Cardiac septum (tissue), 1 donor: ENCODE measurements at places on chromosomes 2 and 18.

DNA sequence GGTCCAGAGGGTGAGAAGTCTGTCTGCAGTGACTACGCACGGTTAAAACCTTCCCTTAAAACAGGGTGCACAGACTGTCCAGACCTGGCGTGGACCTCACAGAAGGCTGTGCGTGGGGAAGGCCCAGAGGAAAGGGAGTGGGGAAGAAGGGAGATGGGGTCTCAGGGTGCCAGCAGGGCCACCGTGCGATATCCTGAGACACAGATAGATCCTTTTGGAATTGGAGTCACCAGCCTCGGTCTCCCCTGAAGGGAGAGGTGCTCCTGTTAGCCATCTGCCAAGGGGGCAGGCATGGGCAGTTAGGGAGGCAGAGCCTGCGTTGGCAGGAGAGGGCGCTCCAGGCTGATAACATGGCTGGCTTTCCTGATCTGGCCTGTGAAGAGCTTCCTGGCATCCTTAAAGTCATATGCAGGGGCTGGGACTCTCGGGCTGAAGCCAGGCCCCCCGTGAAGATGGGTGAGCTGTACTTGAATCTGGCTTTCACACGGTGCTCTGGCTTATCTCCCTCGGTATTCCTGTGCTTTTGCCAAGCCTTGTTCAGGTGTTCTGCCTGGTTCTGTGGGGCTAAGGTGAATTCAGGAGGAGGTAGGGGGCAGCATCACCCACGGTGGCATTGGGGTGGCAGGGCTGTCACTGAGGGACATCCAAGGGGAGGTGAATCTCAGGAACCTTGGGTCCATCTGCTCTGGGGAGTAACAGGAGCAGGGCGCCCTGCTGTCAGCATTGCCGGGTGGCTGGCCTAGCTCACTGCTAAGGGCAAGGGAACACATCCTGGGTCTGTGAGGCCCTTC is 107.2 kb upstream of the SMAD2 start:
- peak; percentile 76 for DNase-seq

- DNase-seq, result no peak
Observed at GRCh38 chr2:189900726-189901125, 116.5 kb downstream of the PMS1 start.

DNA sequence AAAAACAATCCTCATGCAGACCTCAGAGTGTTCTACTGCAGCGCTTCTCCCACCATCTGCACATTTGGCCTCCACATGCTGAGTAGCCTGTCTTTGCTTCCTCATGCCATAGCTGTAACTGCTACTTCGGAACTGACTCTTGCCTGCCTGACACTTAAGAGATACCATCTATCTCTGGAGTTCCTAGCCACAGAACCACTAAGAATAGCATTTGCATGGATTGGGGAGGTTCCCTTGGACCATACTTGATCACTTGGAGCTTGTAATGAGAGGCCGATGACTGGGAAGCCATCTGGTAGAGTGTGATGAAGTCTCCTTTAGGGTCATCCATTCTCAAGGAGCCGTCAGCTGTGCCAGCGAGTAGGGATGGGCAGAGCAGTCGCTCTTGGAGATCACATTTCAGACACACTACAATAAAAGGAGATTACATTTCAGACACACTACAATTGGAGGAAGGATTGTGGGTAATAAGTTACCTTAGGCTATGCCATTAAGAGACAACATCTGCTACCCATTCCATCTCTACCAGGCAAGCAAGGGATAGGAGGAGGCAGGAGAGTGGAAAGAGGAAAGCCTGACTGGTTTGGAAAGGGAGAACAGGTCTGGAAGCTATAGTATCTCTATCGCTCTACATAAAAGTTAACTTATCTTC is 21.8 kb downstream of the DOK1 start:
- no peak for DNase-seq

- no peak for DNase-seq
Observed at GRCh38 chr2:113233593-113234550, 44.8 kb downstream of the PAX8 start.

DNA sequence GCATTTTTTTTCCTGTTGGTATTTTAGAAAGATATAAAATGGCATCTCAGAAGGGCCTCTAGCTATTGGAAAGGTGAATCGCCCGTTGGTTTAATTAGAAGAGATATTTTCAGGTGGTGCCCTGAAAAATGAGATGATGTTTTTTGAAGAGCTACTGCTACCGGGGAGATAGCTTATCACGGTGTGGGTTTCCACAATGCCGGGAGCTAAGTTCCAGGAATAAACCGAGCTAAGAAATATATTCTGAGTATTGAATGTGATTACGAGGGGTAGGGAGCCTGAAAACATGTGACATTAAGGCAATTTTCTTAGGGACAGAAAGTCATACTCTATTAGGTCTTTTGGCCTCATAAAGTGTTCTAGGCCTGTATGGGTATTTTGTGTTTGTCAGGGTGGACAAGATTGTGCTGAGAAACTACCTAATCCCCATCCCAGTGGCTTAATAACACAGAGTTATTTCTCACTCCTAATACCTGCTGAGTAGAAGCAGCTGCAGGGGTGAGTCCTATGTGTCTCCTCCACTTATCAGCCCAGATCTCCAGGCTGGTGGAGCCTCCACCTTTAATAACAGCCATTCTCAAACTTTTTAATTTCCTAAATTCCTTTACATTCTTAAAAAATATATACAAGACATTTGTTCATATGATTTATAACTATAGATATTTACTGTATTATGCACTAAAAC is 150.2 kb downstream of the LRRTM1 start:
- no peak for DNase-seq

DNA sequence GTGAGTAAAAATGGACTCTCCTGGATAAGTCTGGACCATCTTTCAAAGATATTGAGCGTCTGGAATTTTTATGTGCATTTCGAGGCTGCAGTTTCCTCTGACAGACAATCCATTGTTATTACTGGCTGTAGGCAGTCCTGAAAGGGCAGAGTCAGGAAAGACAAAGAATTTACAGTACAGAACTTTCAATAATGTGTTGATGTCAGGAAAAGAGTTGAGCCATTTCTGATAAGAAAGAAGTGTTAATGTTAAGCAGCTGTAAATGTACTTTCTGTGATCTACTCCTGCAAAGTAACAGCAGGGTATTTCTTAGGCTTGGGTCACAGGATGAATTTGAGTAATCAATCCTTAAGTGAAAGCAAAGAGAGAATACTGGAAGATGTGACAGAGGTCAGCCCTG is 29.8 kb downstream of the TSPYL6 start:
- DNase-seq, result no peak

DNA sequence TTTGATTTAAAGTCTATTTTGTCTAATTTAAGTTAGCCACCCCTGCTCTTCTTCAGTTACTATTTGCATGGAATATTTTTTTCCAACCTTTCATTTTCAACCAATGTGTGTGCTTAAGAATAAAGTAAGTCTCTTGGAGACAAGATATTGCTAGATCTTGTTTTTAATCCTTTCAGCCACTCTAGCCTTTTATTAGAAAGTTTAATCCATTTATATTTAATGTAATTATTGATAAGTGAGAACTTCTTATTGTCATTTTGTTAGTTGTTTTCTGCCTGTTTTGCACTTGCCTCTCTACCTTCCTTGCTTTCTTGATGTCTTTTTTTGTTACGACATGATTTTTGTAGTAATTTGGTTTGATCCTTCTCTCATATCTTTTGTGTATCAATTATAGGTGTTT is 46.4 kb downstream of the CCDC148 start:
- no peak for DNase-seq

DNA sequence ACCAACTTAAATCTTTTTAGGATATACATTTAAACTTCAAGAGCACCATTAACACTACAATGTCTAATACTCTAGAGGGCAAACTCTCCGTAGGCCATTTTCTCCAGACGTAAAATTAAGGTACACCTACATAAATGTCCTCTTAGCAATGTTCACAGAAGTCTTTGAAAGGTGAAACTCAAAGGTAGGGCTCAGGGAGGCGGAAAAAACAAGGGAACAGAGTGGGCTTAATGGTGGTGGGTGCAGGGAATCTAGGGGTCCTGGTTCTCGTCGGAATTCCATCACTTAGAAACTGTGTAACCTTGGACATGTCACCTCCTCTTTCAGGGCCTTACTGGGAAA is 668 bp downstream of the NFU1 start:
- no peak for DNase-seq

- no peak for DNase-seq
Observed at GRCh38 chr2:26911911-26912861, 58.3 kb upstream of the MAPRE3 start.

DNA sequence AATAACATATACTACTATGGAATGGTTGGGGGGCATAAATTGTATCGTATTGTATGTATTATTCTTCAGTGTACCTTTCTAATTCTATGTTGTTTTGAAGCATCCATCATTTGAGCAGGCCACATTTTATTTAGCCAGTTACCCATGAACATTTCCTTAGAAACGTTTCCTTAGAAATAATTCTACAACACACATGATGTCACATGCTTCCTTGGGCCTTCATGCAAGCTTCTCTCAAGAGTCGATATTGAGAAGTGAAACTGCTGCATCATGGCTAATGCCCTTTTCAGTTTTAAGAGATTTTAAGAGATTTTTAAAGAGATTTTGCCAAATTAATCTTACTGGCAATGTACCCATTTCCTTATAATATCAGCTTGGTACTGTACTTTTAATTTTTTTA is 63.9 kb downstream of the ALPK2 start:
- no peak for DNase-seq

DNA sequence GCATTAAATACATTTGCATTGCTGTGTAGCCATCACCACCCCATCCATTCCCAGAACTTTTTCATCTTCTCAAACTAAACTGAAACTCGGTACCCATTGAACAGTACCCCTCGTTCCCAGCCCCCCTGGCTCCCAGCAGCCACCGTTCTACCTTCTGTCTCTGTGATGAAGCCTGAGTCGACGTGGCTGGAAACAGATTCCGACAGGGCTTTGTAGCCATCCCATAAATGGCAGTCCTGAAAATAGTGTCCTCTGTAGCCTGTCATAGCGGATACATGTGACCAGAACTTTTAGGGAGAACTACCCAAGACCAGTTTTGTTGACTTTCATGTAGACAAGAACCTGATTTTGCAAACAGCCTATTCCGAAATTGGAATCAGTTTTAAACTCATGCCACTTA is 59.1 kb downstream of the TSHZ1 start:
- no peak for DNase-seq

DNA sequence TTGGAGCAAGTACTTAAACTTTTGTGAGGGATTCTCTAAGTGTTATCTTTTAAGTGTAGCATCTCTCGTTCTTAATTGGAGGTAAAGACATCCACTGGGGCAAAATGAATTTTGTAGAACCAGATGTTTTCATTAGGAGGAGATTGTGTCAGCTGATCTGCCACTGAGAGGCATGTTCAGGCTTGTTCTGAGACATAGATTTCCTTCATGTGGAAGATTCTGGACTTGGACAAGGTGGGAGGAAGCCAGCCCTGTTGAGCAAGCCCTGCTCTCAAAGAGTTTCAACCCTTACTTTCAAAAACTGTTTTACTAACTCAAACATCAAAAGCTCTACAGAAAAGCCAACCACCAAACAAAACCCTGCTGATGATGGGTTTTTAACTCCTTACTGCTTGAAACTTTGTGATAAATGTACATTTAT is 6.5 kb downstream of the MAP4K4 start:
- DNase-seq, result no peak

- no peak for DNase-seq
Observed at GRCh38 chr2:227828477-227828912, 14.9 kb downstream of the CCL20 start.

GRCh38 chr2:217102956-217103355 is 243.1 kb upstream of the TNP1 start:
- DNase-seq, result no peak

DNA sequence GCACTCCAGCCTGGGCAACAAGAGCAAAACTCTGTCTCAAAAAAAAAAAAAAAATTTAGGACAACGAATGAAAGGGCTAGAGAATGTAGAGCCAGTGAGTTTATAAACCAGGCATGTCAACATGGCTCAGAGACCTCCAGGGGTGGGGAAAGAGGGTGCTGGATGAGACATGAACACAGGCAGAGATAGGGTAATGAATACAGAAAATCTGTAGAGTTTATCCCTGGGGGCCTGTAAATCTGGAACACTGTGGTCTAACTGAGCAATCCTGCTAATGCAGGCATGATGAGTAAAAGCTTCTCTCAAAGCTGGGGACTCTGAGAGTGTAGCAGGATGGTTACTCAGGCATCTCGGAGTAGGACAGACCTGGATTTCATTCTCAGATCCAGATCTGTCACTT is 59.2 kb upstream of the IGFBP2 start:
- DNase-seq, result no peak

DNA sequence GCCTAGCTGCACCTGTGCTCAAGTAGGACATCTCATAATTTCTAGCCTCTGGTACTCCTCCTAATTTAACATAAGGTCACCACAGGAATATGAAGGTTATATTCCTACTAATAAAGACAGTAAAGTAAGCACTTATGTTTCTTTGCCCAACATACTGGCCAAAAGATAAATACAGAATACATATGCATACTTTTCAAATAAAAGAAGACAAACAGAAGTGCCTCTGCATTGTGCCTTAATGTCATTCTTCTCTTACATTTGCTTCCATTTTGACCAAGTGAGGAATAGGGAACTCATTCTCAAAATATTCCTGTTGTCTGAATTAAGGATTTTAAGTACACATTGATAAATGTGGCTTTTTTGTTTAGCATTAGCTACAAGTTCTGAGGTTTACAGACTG is 5.6 kb downstream of the BCL11A start:
- DNase-seq, result no peak

DNA sequence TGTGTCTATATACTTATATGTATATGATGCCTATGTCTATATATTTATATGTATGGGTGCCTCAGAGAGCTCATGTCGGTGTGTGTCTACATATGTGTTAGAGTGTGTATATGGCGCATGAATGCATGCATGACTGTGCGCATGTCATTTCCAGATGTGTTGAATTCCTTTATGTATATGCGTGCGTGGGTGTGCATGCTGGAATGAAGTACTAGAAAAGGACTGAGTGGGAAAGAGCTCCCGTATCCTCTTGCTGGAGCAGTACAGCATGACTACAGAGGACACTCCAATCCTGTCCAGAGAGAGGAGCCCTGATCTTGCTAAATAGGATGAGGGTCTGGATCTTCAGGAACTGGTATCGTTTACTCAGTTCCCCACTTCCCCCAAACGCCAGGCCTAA is 56.8 kb upstream of the LRPPRC start:
- DNase-seq, result no peak

- DNase-seq, result no peak
Observed at GRCh38 chr2:127145280-127145895, 38.4 kb upstream of the BIN1 start.

DNA sequence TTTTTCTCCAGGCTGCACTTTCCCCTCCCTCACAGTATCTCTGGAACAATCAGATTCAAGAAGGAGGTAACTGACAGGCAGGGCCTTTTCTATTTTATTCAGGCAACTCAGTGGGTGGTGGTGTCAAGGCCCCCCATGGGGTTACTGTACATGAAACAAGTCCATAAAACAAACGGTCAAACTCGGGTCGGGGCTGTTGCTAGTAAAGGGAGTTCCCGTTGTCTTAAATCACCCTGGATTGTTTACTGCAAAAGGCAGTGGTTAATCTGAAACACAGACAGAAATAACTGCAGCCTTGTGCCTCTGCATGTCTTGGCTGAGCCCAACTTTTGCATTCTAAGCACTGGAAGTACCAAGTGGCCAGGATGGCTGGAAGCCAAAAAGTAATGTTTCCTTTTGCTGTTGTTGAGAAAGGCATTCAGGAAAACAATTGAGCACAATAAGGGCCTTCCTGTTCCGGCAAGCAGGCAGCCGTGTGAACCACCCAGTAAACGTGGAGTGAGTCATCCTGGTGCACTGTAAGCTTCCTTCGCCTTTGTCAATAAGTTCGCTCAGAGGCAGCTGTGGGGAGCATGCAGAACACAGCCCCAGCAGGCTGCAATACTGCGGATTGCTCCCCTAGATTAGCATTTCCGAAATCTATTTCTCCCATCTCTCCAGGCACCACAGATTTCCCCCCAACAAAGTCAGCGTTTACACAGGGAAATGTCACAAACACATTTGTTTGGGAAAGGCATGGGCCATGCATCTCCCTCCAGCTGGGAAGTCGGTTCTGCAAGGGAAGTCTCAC is 149.6 kb downstream of the IRS1 start:
- DNase-seq, result peak; percentile 80
